ENCODE measurements at places on chromosomes 4 and X. TPM values are rescaled to one million over a fixed set of nuclear protein-coding genes. Genes with fewer than 3 reads are reported as not detected.

- H3K27ac ChIP-seq: no peak overlapping the region
- no peaks in the 10 kb centered on the region for H3K27me3 ChIP-seq
- H3K4me3 ChIP-seq: no peak overlapping the region
- H3K36me3 ChIP-seq: peaks cover 7% of the 10 kb centered on the region
- no peak for DNase-seq
- peaks cover 8% of the 10 kb centered on the region for H3K4me1 ChIP-seq
Measured at GRCh38 chr4:128299848-128300247, 12.2 kb upstream of the PGRMC2 start.

DNA sequence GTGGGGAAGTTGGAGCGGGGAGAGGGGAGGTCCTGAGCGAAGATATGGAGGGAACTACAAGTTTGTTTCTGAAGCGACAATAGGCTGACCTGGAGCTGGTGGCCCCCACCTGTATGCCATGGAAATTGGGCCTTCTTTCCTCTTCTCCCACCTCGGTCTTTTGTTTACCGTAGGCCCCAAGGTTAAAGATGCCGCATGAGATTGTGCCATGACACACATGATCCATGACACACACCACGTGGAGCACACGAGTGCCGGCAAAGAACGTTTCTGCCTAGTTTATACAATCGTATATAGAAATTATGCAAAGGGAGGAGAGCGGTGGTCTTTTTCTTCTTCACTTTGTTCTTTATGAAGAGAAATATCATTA, 408 bp downstream of the TMEM33 start:
- peak overlapping the region; percentile 100 for H3K4me3 ChIP-seq
- peaks cover 9% of the 10 kb centered on the region for H3K36me3 ChIP-seq
- H3K27me3 ChIP-seq: no peaks in the 10 kb centered on the region
- DNase-seq: peak; percentile 70

DNA sequence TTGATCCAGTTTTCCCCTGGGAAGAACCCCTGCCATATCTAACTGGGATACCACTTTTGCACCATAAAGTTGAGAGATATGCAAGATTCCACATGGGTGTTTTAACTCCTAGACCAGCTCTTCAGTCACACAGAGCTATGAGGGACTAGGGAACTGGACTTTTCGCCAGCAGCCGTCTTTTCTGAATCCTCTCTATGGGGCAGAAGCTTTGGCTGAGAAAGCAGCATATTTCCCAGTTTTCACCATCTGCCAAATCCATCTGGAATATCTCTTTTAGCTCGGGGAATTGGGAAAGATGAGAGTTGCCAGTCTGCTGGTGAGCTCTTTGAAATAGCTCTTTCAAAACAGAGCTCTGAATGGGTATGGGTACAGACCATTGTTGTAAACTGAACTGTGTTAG, 20.9 kb downstream of the APOOL start:
- H3K27me3 ChIP-seq: no peaks in the 10 kb centered on the region
- no peak for DNase-seq
- no peak overlapping the region for H3K4me3 ChIP-seq
- no peak overlapping the region for H3K27ac ChIP-seq
- no peaks in the 10 kb centered on the region for H3K36me3 ChIP-seq

DNA sequence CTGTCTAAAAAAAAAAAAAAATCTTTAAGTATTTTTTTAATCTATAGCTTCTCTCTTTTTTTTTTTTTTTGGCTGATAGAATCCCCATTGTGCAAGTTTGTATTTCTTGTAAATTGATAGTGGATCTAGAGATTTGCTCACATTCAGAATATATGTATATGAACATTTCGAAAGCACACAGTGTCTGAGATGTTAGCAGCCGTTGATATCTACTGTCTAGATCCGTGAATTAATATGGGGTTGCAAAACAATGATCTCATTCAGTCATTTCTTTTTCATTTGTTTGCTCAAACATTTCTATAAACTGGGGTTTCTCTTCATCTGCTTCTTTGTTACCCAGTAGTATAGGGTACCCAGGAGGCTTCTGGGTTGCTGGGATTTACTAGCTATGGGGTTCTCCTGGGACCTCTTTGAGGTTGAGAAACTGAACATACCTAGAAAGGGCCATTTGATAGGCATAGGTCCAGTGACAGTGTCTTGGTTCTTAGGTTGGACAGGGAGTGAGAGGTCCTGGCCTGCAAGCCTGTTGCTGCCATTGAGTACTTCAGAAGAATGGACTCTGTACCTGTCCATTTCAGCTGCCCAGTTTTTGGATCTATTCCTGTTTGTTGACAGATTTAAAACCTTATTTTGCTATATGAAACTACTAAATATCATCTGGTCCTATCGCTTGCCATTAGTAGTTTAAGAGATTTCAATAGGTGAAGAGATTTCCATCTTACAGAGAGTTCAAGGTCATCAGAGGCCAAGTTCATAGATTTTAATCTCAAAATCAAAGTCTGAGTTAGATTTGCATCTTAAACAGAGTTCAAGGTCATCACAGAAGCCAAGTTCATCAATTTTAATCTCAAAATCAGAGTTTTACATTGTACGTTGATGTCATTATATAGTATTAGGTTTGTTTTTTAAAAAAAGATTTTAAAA, 50.8 kb downstream of the WWC2 start:
- H3K36me3 ChIP-seq: no peaks in the 10 kb centered on the region
- DNase-seq: no peak

DNA sequence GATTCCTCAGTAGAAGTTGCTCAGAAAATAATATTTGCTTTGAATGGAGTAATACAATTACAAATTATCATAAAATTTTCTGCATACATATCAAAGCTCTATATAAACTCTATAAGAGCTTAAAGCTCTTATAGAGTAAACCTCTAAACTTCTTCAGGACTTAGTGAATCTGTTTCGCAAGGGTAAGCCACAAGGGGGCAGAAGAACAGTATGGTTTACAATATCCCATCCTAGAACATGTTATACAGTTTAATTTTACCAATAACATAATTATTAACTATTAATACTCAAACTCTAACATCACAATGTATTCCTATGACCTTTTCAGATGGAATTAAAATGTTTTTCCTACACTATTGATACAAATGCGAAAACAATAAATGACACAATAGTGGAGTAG, 33.8 kb upstream of the SPANXN1 start:
- H3K36me3 ChIP-seq: no peaks in the 10 kb centered on the region
- H3K27me3 ChIP-seq: no peaks in the 10 kb centered on the region
- peak; percentile 2 for DNase-seq
- H3K4me1 ChIP-seq: no peaks in the 10 kb centered on the region
- no peak overlapping the region for H3K27ac ChIP-seq

DNA sequence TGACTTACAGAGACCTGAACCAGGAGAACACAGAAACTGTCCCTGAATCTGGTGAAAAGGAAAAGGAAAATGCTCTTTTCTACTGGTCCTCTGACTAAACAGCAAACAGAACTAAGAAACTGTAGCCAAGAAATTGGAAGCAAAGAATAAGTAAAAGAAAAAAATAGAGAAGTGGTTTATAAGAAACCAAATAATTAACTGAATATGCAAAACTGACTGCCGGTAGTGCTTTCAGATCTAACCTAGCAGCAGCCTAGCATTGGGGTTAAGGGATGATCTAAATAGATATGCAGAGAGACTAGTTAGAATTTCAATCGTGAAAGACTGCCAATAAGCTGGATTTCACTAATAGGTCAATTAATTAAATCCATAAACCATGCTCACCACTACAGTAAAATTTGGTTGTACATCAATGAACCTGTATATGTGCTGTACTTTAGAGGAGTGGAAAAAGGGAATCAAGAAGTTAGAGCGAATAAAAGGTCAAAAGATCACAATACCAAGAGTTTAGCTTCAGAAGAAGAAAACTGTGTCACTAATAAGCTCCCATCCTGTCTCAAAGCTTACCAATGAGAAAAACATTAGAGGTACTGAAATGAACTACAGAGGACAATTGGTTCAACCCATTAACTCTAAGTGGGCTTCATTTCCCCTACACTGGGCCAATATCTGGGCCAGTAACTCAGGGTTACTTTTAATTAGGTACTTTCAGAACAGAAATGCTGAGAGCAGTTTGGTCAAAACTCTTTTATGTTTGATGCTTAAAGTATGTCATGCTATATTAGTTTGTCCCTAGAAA, 53.6 kb downstream of the KLHL13 start:
- H3K27ac ChIP-seq: no peak overlapping the region
- H3K4me3 ChIP-seq: no peak overlapping the region
- H3K36me3 ChIP-seq: no peaks in the 10 kb centered on the region
- no peak for DNase-seq
- no peaks in the 10 kb centered on the region for H3K4me1 ChIP-seq

GRCh38 chr4:29711226-29711625, 1008.9 kb upstream of the PCDH7 start:
- no peaks in the 10 kb centered on the region for H3K4me1 ChIP-seq
- no peak overlapping the region for H3K4me3 ChIP-seq
- no peaks in the 10 kb centered on the region for H3K27me3 ChIP-seq
- DNase-seq: no peak

GRCh38 chr4:113113151-113113550, 63.7 kb downstream of the ANK2 start:
- H3K4me3 ChIP-seq: no peak overlapping the region
- H3K27ac ChIP-seq: no peak overlapping the region
- no peak for DNase-seq
- H3K27me3 ChIP-seq: no peaks in the 10 kb centered on the region
- H3K36me3 ChIP-seq: no peaks in the 10 kb centered on the region

- H3K27me3 ChIP-seq: no peaks in the 10 kb centered on the region
- H3K4me1 ChIP-seq: no peaks in the 10 kb centered on the region
- H3K27ac ChIP-seq: no peak overlapping the region
Measured at GRCh38 chrX:44742480-44743155, 101.2 kb upstream of the DUSP21 start.

GRCh38 chrX:40843643-40844042, 108.3 kb upstream of the MED14 start:
- no peaks in the 10 kb centered on the region for H3K27me3 ChIP-seq
- DNase-seq: no peak
- H3K36me3 ChIP-seq: no peaks in the 10 kb centered on the region
- H3K4me3 ChIP-seq: no peak overlapping the region
- H3K4me1 ChIP-seq: peaks cover 19% of the 10 kb centered on the region

GRCh38 chrX:3520982-3521381, 174.5 kb upstream of the MXRA5 start:
- no peaks in the 10 kb centered on the region for H3K36me3 ChIP-seq
- DNase-seq: peak; percentile 35
- no peaks in the 10 kb centered on the region for H3K27me3 ChIP-seq
- peaks cover 68% of the 10 kb centered on the region for H3K4me1 ChIP-seq
- peak overlapping the region; percentile 99 for H3K27ac ChIP-seq
- H3K4me3 ChIP-seq: no peak overlapping the region

GRCh38 chr4:69782651-69783310, 22.4 kb upstream of the SULT1B1 start:
- H3K4me1 ChIP-seq: no peaks in the 10 kb centered on the region
- no peak for DNase-seq
- H3K27me3 ChIP-seq: no peaks in the 10 kb centered on the region
- no peak overlapping the region for H3K27ac ChIP-seq

Gene SLITRK4
- not detected for total RNA-seq

DNA sequence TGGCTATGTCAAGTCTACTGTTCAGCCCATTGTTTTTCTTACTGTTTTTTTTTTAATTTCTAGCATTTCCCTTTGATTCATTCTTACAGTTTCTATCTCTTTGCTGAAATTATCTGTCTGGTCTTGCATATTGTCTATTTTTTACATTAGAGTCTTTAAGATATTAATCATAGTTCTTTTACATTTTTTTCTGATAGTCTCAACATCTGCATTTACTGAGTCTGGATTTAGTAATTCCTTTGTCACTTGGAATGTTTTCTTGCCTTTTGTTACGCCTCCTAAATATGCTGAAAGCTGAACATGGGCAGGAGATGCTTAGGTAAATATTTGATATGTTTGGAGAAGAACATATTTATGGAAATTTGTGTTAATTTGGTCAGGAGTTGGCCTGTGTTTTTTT, 10.4 kb downstream of the JADE3 start:
- H3K27me3 ChIP-seq: no peaks in the 10 kb centered on the region
- H3K4me3 ChIP-seq: no peak overlapping the region
- H3K36me3 ChIP-seq: no peaks in the 10 kb centered on the region
- H3K4me1 ChIP-seq: 0 out of 2 replicates have a peak, but pooled peaks cover 2% of the 10 kb centered on the region
- peak; percentile 13 for DNase-seq

Gene DDX53
- not detected for total RNA-seq

DNA sequence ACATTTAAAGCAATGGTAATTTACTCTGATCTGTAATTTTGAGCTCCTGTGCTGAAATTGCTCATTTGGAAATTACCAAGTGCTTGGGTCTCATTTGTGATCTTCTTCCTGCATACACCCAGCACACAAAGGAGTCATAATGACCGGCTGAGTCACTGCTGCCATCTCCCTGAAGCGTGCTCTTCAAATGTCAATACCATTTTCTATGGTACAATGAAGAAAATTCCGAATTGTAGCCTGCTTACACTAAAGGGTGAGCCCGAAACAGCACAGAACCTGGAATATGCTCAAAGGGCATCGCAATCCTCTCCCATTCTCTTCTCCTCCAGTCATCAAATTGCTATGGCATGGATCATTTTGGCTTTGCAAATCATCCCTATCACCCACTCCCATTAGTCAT, 140.5 kb downstream of the GRIA3 start:
- H3K27me3 ChIP-seq: no peaks in the 10 kb centered on the region
- DNase-seq: peak; percentile 67
- peak overlapping the region; percentile 48 for H3K27ac ChIP-seq

GRCh38 chr4:99205153-99205979, 13.7 kb downstream of the ADH6 start:
- peak; percentile 76 for DNase-seq
- peaks cover 37% of the 10 kb centered on the region for H3K4me1 ChIP-seq
- H3K4me3 ChIP-seq: no peak overlapping the region
- H3K36me3 ChIP-seq: no peaks in the 10 kb centered on the region
- peak overlapping the region; percentile 32 for H3K27ac ChIP-seq

Gene ASMTL
- 15.7 TPM for total RNA-seq

GRCh38 chr4:60930866-60931265, 269.3 kb upstream of the ADGRL3 start:
- no peak for DNase-seq
- no peaks in the 10 kb centered on the region for H3K27me3 ChIP-seq
- H3K4me1 ChIP-seq: no peaks in the 10 kb centered on the region

- peaks cover 9% of the 10 kb centered on the region for H3K4me1 ChIP-seq
- H3K27ac ChIP-seq: no peak overlapping the region
- DNase-seq: no peak
- H3K27me3 ChIP-seq: no peaks in the 10 kb centered on the region
Measured at GRCh38 chr4:42420140-42420539, 22.9 kb downstream of the SHISA3 start.

GRCh38 chrX:41695426-41695825, 6.7 kb downstream of the GPR34 start:
- H3K4me1 ChIP-seq: no peaks in the 10 kb centered on the region
- no peaks in the 10 kb centered on the region for H3K27me3 ChIP-seq
- H3K27ac ChIP-seq: no peak overlapping the region
- no peaks in the 10 kb centered on the region for H3K36me3 ChIP-seq
- DNase-seq: peak; percentile 39

- H3K36me3 ChIP-seq: peaks cover 21% of the 10 kb centered on the region
- H3K27ac ChIP-seq: no peak overlapping the region
- no peaks in the 10 kb centered on the region for H3K4me1 ChIP-seq
- H3K4me3 ChIP-seq: no peak overlapping the region
- H3K27me3 ChIP-seq: no peaks in the 10 kb centered on the region
- peak; percentile 7 for DNase-seq
Measured at GRCh38 chr4:151152028-151152427, 52.6 kb downstream of the RPS3A start.

Measured in GM23248 (cell line).